ENCODE measurements at places on chromosomes 2 and 18.

DNA sequence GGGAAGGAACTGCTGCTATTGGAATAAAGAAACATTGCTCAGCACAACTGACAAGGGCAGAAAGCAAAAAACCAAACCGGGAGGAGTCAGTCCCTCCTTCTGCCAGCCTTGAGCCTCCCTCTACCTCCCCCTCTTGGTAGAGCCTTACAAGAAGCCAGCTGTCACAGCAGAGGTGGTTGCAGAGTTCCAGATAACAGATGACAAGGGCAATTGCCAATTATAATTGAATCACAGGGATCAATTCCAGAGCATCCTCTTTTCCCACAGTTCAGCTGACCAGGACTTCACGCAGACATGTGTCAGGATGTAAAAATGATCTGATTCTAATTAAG lies 548.2 kb upstream of the LRRTM1 start:
- DNase-seq: no peak

GRCh38 chr18:75783566-75784281 lies 356.2 kb upstream of the SMIM21 start:
- no peak for DNase-seq

DNA sequence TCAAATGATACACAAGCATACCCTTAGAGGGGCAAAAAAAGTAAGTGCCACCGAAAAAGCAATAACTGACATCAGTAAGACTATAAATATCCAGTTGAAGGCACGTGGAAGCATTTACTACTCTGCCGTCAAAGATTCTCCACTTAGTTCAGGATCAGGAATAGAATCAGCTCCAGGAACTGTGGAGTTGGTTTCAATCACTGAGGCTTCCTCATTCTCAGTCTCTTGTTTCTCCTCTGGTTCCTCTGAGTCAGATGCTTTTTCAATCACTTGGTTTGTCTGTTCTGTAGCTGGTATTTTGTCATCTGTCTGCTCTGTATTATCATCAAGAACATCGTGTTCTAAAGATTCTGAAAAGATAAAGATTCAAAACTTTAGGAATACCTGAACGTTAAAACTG lies 72.2 kb downstream of the LNPK start:
- no peak for DNase-seq

- no peak for DNase-seq
Observed at GRCh38 chr2:196291426-196291825, 120.0 kb upstream of the STK17B start.

- no peak for DNase-seq
Observed at GRCh38 chr2:98828369-98828744, 97.4 kb upstream of the MGAT4A start.

DNA sequence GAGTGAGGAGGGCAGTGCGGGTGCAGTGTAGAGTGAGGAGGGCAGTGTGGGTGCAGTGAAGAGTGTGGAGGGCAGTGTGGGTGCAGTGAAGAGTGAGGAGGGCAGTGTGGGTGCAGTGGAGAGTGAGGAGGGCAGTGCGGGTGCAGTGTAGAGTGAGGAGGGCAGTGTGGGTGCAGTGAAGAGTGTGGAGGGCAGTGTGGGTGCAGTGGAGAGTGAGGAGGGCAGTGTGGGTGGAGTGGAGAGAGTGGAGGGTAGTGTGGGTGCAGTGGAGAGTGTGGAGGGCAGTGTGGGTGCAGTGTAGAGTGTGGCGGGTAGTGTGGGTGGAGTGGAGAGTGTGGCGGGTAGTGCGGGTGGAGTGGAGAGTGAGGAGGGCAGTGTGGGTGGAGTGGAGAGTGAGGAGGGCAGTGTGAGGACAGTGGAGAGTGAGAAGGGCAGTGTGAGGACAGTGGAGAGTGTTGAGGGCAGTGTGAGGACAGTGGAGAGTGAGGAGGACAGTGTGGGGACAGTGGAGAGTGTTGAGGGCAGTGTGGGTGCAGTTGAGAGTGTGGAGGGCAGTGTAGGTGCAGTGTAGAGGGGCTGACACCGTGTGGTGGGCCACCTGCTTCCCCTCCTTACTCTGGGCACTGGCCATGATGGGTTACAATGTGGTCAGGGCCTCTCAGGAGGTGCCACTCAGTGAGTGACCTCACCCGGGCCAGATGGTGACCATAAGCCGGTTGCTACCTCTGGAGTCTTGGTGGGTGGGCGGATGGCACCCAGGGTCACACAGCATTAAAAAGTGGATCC lies 28.5 kb downstream of the INPP4A start:
- DNase-seq: no peak

DNA sequence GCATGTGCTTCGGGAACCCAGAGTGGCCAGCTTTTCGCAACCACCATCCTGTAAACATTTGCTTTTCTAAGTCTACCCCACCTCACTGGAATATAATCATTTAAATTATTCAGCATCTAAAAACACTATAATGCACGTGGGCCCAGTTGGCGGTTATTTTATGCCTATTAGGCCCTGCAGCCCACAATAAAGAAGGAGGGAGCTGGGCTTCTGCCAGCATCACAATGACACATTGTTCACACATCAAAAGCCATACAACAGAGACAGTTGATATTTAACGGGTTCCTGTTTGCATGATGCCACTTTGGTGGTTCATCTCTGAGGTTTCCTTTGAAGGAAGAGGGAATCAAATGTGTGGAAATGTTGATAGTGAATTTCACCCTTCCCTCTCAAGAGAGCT lies 916.0 kb upstream of the CELF4 start:
- DNase-seq: no peak

DNA sequence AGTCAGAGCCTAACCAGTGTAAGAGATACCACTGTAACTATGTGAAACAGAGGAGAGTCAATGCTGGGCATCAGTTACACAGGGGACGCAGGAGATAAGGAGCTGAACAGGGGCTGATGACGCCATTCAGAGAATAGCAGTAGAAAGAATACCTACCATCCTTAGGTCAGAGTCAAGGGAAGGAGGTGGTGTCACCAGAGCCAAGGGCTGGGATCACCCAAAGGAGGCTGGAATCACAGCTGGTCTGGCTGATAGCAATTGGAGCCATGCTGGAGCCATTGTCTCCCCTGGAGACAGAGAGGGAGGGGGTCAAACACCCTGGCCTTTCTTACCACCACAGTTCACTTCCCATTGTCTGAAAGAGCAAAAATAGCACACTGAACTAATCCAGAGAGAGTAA lies 37.3 kb upstream of the C18orf32 start:
- no peak for DNase-seq

DNA sequence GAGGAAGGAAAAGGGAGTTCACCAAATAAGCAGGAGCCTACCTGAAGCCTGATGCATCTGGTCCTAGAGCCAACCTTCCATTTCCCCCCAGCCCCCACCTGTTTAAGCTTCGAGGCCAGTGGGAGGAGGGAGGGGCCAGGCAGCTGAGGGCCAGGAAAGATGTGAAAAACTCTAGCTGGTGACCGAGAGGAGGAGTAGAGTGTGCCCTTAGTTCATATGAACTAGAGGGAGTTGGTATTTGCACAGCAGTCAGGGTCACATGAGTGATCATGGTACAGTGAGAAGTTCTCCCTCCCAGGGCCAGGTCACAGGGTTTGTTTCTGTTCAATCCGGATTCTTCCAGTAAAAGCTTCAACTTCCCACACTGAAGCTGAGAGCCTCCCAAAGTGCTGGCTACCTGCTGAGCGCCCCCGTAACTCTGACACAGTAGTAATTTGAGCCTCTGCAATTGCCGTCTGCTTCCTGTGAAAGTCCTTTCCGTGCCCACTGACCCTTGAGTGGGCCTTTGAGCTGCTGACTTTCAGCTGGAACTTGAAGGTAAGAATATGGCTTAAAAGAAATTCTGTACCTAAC lies at the start of gene SULT1C2:
TSS of gene SULT1C2 (plus strand) at position 362 of the 573 bp plus-strand sequence. CDS start 4,773 bp downstream, outside the sequence.
- no peak for DNase-seq

DNA sequence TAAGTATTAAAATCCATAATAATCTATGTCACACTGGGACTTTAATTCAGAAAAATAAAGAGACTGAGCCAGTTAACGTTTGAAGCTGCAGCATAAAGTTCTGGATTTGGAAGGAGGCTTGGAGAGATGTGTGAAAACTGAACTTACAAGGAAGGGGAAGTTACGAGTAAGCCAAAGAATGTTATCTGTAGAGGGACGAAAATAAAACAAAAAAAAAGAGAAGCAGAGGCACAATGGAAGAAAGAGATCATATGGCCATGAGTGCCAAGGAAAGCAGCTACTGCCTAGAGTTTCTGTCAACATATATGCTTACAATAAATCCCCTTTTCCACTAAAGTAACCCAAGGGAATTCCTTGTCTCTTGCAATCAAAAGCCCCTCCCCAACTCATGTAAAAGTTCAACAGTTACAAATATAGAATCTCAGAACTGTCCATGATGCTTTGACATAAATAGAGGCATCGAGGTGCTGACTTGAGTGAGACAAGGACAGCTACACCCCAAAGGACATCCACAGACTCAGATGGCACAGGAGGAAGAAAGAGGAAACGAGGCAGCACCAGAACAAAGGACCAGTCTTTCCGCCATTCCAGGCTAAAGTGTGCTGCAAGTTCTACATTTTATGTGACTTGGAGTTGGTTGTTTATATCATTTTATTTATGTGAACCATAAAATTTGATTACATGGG lies 16.1 kb upstream of the ARL5A start:
- no peak for DNase-seq

DNA sequence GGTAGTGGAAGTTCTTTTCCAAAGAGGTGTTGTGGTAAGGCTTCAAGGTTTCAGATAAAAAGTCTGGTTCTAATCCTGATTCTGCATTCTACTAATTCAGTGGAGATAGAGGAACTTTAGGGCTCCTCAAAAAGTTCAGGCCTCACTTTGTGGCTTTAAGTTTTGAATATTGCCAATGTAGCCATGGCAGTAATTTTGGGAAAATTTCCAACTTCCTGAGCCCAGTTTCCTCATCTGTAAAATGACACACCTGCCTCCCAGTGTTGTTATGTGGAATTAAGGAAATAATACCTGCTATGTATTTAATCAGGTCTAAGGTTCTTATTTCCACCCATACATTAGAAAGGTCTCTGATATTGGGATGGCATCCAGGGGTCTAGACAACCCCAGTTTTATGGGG lies 147.6 kb upstream of the ITGA6 start:
- DNase-seq: no peak

- DNase-seq: no peak
Observed at GRCh38 chr2:138497294-138497693, 4.3 kb upstream of the SPOPL start.

Measured in CD4-positive, alpha-beta T cell treated with Interferon alpha-2 for 1 hour (primary cell).